Mucosa of descending colon (tissue), 3 donors: ENCODE measurements at places on chromosomes 5 and 9. TPM values are rescaled to one million over a fixed set of nuclear protein-coding genes. Genes with fewer than 3 reads are reported as not detected.

DNA sequence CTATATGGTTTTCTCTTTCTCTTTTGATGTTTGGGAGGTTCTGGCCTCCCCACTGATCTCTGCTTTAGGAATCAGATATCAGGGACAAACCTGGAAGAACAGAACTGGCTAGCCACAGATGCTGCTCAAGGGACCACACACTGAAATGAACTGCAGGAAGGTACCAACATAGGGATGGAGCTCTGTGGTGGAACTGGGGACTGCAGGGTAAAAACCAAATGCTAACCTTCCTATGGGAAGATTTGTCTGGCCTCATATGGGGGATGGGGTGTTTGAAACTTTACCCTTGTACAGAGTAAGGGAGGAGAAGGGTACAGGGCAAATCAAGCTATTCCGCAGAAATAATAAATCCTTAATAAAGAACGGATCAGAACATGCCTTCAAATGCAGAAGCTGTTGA, 49.4 kb downstream of the ELOVL7 start:
- no peak for DNase-seq

DNA sequence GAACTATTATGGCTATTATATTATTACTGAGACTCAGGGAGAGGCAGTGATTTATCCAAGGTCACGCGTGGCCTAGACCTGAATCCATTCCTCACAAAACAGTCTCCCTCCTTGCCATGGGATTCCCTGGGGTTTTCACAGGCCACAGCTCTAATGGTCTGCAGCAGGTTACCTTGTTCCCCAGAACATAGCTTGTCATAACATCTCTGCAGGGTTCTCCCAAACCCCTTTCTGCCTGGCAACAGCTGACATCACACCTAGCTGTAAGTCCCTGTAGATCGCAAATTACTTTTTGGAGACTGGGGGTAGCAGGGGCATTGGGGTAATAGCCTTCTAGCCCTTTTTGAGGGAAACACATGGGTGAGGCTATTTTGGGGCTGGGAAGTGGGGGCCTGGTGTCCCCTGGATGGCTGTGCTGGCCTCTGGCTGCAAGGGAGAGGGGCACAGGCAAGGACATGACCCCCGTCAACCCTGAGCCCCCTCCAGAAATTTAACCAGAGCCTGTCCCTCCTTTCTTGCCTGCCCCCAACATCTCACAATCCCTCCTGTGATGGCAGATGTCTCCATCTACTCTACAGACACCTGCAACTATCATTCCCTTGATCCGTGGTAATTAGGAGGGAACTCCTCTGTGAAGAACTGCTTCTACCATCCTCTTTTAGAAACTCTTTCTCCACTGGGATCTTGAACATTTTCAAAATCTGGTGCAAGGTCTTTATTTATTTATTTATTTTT, 1.3 kb downstream of the CD74 start:
- no peak for DNase-seq

DNA sequence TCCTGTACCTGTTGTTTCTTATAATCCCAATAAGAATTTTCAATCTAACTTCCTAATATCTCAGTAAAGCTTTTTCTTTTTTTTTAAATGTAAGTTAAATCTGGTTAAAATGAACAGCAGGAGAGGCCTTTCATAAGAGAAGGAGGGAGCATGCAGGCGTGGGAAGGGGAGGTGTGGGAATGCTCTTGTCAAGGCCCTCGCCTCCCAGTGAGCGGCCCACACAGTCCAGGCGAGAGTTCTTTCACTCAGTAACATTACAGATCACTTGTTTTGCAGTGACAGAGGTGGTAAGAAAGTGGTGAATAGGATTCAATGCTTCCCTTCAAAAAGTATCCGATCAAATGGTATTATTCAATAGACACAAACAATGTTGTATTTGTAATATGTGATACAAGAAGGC, 125.0 kb downstream of the EPB41L4A start:
- DNase-seq: no peak

The PCDHGA5 gene
- 4.2 TPM for total RNA-seq

GRCh38 chr9:129569502-129570449, 51.1 kb downstream of the C9orf50 start:
- DNase-seq: peak; percentile 26

GRCh38 chr9:18448101-18448500, 25.9 kb upstream of the ADAMTSL1 start:
- DNase-seq: no peak

DNA sequence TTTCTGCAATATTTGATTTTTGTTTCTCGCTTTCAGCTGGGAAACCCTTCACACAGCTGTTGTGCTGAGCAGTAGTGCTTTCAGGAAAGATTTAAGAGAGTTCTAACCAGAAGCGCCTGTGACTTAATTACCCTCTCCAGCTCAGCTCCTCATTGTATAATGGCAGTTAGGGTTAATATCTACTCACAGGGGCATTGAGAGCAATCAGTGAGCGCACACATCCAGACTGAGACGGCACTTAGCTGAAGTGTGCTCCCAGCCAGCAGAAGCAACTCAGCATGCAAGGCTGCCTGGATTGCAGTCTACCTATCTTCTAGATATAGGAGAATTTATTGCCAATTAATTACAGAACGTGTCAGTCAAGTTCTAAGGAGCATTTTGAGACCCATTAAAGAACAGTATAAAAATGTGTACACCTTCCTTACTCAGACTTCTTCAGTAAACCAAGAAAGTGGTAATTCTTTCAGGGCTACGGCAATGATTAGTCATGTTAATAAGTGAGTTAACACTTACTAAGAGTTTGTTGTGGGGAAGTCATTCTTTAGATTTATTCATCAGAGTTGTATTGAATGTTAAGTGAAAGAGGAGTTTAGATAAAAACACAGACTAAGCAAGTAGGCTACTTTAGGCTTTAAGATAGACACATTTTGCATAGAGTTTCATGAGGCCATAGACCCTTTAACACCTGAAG, 111.7 kb upstream of the PCAT7 start:
- DNase-seq: no peak

DNA sequence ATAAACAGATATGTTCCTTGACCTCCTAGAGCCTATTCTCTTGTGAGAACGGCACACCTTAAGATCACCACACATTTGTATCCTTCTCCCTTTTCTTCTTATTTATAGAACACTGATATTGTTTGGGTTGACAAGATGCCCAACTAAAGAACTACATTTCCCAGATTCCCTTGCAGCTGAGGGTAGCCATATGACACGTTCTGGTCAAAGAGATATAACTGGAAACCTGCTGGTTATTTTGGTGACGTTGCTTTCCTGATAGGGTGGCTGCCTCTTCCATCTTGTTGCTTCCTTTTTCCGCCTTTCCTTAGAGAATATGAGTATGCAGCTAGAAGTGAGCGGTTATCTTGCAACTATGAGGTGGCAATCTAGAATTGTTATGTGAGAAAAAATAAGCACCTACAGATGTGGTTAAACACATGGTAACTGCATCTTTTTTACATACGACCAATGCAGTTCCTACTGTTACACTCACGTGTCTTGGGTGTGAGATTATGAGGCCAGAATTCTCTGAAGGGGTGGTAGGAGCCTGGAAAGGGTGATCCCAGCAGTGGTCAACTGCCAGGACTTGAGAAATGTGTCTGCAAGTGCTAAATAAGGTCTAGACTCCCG, 72.9 kb downstream of the SEC61B start:
- no peak for DNase-seq

DNA sequence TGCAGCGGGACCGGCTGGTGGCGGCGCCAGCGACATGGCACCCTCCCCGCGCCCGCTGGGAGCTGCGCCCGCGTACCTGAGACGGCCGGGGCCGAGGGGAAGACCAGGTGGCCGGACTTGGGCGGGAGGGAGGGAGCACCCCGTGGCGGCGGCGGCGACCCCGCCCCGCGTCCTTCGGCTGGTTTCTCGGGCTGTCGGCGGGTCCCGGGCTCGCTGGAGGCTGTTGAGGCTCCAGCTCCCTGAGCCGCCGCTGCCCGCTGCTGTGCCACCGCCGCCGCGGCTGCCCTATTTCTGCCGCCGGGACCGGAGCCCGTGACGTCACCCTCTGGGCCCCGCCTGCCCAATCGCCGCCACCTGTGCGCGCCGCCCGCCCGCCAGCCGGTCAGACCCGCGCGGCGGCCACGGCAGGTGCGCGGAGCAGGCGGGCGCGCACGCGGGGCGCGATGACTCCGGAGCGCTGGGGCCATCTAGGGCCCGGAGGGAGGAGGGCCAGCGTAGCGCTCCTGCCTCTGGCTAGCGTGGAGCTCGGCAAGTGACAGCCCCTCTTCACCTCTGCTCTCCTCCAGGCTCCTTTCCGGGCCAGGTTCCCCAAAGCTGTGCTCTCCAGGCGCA, at the start of gene FSTL4:
FSTL4 (minus strand) TSS at position 293 of the 612 bp plus-strand sequence.
- peak; percentile 43 for DNase-seq

DNA sequence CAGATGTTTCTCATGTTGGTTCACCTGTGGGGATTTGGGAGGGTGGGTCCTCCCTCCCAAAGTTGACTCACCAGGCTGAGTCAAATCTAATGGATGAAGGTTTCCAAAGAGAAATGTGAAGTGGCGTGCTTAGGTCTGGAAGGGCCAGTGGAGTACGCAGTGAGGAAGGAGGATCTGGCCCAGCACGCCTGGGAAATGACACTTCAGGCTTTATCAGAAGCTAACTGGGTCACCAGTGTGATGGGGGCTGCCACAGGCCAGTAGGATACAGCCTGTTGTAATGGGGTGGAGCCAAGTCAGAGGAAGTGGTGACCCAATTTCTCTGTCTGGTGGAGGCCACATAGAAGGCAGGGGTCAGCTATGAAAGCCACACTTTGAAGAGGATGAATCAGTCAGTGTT, 18.0 kb downstream of the POLR1E start:
- DNase-seq: peak; percentile 14

GRCh38 chr5:28917631-28918030, 1879.2 kb upstream of the CDH9 start:
- no peak for DNase-seq

- DNase-seq: no peak
Observed at GRCh38 chr9:117268847-117269446, 145.9 kb downstream of the ASTN2 start.

The MPDZ gene
- total RNA-seq: 3.4 TPM

DNA sequence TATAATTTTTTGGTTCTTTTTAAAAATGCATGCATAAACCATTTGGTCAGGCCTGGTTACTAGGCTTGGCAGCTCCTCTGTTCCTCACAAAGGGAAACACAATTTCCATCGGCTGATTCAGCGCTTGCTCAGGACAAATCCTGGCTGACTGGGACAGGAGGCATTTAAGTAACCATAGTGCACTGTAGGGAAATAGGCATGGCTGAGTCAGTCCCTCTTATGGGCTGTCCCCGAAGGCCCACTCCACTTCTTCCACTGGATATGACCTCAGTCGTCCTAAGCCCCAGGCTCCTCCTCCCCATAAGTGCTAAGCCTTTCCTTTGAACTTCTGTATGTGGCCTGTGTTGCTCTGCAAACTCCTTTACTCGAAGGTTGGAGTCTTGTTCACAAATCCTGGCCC, 71.2 kb upstream of the GLIS3 start:
- DNase-seq: no peak

The SGCD gene
- 2.0 TPM for total RNA-seq

GRCh38 chr9:38226491-38226951, 157.5 kb upstream of the SHB start:
- no peak for DNase-seq

GRCh38 chr5:612498-613424, 621 bp downstream of the CEP72 start:
- no peak for DNase-seq

The SLCO6A1 gene
- not detected for total RNA-seq

The PAPPA gene
- total RNA-seq: 2.5 TPM
